ENCODE measurements at places on chromosomes 7 and 10.

DNA sequence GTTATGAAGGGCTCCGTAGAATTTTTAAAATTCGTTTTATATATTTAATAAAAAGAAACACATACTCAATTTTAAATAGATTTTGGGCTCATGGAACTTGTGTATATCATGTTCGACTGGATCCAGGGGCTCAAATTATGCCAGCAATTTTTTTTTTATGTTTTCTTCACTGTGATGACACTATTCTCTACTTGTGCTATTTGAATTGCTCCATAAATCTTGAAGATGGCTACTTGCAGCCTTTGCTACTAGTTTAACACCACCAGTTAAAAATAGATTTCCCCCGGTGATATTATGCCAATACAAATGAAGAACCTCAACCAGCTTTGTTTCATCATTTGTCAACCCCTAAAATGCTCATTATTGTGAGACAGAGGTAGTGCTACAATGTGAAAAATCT is 933.2 kb downstream of the IPMK start:
- DNase-seq, result no peak

DNA sequence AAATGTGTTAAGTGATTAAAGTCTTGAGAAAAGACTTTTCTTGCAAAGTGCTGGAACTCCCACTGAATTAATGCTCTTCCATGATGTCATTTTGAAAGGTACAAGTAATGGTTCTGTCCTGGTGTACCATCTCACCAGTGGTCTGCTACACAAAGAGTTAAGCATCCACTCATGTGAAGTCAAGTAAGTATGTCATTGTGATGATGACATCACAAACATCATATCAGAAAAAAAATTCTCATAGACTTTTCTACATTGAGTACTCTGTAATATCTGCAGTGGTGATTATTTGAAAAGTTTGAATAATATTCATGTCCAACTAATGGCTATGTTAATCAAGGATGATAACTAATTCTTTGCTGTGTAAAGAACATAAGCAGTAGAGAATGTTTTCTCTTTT is 22.6 kb downstream of the WDR11 start:
- no peak for DNase-seq

- DNase-seq, result no peak
Observed at GRCh38 chr7:124724079-124724478, 41.5 kb downstream of the GPR37 start.

DNA sequence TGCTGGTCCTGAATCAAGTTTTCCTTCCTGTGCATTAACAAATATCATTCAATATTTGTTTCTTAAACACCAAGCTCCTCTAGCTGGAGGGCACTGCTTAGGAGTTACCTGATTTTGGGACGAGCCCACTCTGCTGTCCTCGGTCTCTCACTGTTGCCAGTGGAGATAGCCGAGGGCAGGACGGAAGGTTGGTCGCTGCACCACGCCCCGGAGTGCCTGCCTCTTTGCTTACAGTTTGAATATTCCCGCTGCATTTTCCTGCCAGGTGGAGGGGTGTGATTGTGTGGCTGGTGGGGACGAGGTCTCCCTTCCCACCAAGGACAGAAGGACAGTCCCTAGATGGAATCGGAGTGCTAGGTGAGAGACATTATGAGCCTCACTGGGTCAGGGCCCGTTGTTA is 201.5 kb downstream of the DNAJB6 start:
- no peak for DNase-seq

DNA sequence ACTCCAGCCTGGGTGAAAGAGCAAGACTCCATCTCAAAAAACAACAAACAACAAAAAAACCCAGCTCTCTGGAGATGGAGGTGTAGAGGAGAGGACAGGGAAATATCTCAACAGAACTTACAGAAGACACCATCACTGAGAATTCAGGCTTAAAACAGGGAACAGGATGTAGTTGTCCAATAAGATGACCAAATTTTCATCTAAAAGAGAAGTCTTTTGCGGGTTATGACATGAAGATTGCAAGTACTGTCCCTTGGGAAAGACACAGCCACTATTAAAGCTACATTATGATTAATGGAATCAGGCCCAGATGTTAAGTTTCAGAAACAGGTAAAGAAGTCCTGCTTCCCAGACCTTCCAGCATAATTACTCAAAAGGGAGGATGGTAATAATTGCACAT is 235.2 kb upstream of the NRP1 start:
- DNase-seq, result no peak

GRCh38 chr7:134477954-134478353 is 19.1 kb upstream of the AKR1B1 start:
- no peak for DNase-seq

- no peak for DNase-seq
Observed at GRCh38 chr7:88317422-88317821, 10.7 kb upstream of the STEAP4 start.

- no peak for DNase-seq
Observed at GRCh38 chr10:132452651-132453469, 55.9 kb downstream of the PWWP2B start.

DNA sequence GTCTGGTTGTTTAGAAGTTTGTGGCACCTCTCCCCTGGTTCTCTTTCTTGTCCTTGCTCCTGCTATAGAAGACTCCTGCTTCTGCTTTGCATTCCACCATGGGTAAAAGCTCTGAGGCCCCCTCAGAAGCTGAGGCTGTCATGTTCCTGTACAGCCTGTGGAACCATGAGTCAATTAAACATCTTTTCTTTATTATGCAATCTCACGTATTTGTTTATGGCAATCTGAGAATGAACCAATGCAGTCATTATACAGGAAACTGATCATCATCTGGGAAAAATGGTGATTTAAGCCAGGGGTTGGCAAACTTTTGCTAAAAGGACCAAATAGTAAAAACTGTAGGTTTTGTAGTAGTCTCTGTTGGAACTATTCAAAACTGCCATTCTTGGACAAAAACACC is 175.4 kb downstream of the CSTF2T start:
- DNase-seq, result no peak

DNA sequence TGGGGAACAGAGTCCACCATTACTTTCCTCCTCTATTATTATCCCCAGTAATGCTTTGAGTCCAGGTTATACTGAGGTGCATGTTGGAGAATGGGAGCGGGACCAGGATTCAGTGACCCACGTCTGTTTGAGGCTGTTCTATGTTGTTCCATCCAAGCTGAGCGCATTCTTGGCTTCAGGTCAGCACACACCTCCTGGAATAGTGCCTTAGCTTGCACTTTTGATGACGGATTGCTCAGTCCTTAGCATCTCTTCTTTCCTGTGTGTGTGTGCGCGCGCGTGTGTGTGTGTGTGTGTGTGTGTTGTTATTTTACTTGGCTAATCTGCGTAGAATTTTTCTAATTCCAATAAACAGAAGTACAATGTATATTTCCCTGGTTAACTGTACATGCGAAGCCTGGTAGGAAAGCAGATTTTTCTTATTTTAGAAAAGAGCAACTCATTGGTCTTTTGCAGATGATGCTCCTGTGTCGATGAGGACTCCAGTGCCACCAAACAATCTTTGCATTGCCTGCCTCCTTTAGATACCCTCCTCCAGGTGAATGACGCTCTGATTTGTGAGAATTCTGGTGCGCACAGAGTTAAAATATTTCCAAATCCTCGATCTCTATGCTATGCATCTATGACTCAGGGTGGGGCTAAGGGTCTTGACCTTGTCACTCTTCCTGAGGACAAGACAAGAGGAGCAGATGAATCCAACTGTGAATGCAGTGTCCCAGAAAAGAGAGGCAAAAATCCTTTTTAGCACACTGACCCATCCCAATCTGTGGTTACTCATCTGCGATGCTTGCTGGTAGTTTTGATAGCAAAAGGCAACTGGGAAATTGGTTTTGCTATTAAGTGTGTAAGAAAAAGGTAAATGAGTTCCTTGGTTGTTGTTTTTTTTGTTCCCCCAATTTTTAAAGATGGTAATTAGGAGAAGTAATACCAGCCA is 13.3 kb upstream of the CELF2 start:
- no peak for DNase-seq

- DNase-seq, result no peak
Observed at GRCh38 chr7:50739744-50740435, 42.8 kb downstream of the GRB10 start.

GRCh38 chr7:132697003-132697402 is 120.7 kb upstream of the PLXNA4 start:
- no peak for DNase-seq

DNA sequence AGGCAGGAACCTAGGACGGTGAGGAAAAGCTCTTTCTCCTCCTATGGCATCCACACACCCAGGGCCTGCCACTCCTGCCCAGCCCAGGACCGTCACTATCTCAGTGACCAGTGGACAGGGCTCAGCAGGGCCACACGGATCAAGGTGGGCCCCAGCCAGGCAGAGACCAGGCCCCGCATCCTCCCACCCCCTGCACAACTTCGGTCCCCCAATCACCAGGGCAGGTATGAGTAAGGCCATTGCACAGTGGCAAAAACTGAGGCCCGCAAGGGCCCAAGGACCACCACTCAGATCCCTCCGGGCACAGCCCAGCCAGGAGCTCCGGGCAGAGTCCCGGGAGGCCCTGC is 30.3 kb downstream of the OAT start:
- no peak for DNase-seq

GRCh38 chr10:101624526-101625102 is 36.5 kb downstream of the DPCD start:
- DNase-seq, result no peak

- peak; percentile 20 for DNase-seq
Observed at GRCh38 chr10:78559661-78560340, 509.0 kb upstream of the ZMIZ1 start.

DNA sequence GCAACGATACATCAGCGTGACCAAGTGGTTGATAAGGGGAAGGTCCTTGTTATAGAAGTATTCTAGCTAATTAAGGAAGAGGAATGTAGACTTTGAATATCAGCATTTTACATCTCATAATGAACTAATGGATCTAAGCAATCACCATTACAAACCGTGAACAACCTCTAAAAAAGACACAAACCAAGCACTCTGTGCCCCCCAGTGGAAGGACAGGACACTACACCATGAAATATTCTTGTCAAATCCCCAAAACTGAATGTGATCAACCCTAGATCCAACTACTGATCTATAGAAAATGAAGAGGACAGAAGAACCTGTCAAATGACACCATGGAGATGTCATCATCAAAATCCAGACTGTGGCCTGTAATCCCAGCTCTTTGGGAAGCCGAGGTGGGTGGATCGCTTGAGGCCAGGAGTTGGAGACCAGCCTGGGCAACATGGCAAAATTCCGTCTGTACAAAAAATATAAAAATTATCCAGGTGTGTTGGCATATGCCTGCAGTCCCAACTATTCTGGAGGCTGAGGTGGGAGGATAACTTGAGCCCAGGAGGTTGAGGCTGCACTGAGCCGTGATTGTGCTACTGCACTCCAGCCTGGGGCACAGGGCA is 111.3 kb upstream of the CARD11 start:
- DNase-seq, result no peak

- DNase-seq, result no peak
Observed at GRCh38 chr10:13649844-13650520, 63.2 kb downstream of the PRPF18 start.

GRCh38 chr7:140192176-140192575 is 15.4 kb upstream of the KDM7A start:
- DNase-seq, result no peak

GRCh38 chr10:4073912-4074311 is 288.9 kb upstream of the KLF6 start:
- no peak for DNase-seq

GRCh38 chr10:10141782-10142382 is 875.8 kb upstream of the CELF2 start:
- DNase-seq, result no peak

GRCh38 chr10:43846187-43846680 is 197.6 kb upstream of the ZNF32 start:
- DNase-seq, result no peak

- no peak for DNase-seq
Observed at GRCh38 chr10:101840102-101840684, 3.4 kb downstream of the KCNIP2 start.

DNA sequence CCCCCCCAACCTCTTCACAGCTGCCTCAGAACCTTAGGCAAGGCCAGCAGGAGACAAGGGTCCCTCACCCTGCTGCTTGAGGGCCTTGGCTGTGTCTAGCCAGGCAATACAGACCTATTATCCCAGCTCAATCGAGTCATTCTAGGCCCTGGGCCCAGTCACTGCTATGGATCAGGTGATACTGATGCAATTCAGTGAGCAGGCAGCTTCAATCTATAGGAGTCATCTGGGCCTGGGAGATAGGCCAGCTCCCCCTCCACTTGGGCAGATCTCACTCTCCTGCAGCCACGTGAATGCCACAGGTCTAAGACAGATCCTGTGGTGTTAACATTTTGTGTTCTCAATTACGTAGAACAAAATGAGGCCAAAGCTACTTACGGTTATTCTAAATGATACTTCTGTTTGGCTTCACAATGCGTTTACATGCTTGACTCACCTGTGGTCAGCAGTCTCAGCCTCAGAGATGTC is 68.0 kb upstream of the LRRC4 start:
- no peak for DNase-seq

GRCh38 chr7:65409363-65409762 is 35.7 kb downstream of the ZNF92 start:
- no peak for DNase-seq

- DNase-seq, result no peak
Observed at GRCh38 chr7:142459551-142459963, 201.7 kb upstream of the PRSS58 start.

GRCh38 chr10:100739517-100740368 is 5.6 kb upstream of the PAX2 start:
- no peak for DNase-seq

DNA sequence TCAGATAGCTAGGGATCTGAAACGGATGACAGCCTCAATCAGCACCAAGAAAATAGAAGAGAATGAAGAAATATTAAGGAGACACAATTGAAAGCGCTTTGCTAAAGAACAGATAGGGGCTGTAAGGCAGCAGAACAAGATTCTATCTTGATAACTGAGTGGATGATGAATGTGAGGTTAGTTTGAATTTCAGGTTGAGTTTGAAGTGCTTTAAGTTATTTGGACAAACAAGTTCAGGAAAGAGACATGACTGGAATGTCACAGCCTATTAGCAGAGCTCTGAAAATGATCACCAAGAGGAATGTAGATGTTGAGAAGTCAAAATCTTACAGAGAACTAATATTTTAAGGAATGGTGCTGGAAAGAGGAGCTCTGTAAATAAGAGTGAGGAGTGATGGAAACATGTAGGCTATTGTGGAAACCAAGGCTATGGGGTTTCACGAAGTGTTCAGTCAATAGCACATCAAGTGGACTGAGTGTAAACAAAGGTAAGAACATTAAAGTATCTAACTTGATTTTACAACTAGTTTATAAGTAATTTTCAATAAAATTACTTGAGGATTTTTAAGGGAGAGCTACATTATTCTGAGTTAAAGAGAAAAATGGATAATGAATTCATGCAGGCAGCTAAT is 61.6 kb downstream of the MEST start:
- DNase-seq, result no peak

GRCh38 chr10:63197344-63198092 is 64.4 kb downstream of the NRBF2 start:
- DNase-seq, result no peak

DNA sequence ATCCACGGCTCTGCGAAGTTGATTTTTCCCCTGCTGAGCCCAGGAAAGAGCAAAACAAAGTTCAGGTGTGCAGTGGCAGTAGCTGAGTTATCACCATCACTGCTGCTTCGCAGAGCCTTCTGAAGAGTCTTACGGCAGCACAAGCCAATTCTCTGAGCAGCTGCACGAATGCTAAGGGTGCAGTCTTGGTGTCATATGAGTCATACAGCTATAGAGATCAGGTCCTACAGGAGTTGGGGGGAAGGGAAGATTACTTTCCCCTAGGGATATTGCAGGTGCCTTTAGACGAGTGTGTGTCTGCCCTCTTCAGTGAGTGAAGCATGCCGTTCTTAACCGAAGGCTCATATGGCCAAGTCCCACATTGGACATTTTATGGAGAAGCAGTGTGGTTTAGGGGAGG is 227.8 kb downstream of the CELF2 start:
- no peak for DNase-seq

GRCh38 chr7:17195576-17195975 is 102.9 kb upstream of the AHR start:
- no peak for DNase-seq
